ENCODE measurements at places on chromosomes 13 and 19.

- DNase-seq: no peak
Observed at GRCh38 chr13:109276261-109276660, 510.1 kb downstream of the IRS2 start.

- no peak for DNase-seq
Observed at GRCh38 chr19:52679598-52679997, 41.4 kb upstream of the ZNF83 start.

DNA sequence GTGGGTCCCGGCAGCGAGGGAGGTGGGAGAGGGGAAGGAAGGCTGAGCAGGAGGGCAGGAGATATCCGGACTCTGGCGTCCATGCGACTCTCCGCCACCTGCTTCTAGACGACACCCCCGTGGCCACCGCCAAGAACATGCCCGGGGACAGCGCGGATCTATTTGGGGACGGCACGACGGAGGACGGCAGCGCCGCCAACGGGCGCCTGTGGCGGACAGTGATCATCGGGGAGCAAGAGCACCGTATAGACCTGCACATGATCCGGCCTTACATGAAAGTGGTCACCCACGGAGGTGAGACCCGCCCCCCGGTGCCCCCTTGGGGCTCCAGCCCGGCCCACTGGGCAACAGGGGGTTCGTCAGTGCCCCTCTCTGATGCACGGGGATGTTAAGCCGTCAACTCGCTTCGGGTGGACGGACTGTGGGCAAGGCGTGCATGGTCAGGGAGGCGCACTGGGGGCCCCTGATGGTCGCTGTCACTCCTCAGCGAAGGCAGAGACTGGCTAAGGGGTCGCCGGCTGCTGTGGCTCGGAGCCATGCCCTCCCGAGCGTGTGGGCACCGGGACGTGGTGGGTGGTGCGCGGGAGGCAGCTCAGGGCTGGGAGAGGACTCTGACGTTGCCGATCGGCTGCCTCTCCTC, 25.1 kb upstream of the NMRK2 start:
- DNase-seq: no peak

GRCh38 chr19:7897292-7897691, 6.4 kb upstream of the MAP2K7 start:
- DNase-seq: no peak

GRCh38 chr19:5956728-5957127, 21.2 kb downstream of the RANBP3 start:
- DNase-seq: no peak

DNA sequence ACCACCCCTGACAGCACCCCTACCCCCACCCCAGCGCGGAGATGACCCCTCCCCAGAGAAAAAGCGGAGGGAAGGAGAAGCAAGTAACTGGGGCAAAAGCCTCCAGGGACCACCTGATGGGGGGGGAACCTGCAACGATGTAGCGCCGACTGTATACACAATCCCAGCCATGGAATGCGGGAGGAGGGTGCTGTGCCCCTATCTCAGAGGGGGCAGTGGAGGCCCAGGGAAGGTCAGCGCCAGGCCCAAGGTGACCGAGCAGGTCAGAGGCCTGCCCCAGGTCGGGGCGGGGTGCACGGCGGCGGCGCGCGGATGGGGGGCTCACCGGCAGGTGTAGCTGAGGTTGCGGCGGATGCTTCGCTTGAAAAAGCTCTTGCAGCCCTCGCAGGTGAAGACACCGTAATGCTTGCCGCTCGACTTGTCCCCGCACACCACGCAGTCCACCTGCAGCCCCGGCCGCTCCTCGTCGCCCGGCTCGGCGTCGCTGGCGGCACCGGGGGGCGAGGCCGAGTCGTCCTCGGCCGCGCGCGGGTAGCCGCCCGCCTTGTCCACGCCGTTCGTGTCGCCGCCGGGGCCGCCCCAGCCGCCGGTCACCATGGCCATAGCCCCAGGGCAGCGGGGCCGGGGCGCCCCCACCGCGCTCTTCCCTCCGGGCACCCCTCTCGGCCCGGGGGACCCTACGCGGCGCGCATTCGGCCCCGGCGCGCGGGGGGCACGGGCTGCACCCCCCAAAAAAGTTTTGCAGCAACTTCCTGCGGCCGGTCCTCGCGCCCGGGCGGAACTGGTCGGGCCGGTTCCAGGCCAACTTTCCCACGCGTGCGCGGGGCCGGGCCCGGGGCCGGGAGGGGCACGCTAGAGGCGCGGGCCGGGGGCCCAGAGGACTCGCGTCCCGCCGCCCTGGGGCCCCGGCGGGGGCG, 843 bp downstream of the NR2F6 start:
- DNase-seq: no peak

DNA sequence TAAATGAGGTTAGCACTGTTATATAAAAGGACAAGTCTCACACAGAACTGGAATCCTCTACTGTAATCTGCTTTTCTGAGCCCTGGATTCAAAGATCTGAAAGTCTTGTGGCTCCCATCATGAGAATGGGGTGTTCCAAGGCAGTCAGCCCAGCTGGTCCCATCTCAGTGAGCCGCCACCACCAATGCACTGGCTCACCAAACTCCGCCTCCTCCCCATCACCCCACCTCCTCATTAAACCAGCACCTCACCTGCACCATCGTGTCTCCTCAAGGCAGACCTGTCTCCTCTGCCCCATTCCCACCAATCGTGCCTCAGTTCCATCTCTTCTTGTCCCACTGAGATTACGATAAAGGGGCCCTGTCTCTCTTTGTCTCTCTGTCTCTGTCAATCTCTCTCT, 166.7 kb downstream of the USP12 start:
- DNase-seq: no peak

DNA sequence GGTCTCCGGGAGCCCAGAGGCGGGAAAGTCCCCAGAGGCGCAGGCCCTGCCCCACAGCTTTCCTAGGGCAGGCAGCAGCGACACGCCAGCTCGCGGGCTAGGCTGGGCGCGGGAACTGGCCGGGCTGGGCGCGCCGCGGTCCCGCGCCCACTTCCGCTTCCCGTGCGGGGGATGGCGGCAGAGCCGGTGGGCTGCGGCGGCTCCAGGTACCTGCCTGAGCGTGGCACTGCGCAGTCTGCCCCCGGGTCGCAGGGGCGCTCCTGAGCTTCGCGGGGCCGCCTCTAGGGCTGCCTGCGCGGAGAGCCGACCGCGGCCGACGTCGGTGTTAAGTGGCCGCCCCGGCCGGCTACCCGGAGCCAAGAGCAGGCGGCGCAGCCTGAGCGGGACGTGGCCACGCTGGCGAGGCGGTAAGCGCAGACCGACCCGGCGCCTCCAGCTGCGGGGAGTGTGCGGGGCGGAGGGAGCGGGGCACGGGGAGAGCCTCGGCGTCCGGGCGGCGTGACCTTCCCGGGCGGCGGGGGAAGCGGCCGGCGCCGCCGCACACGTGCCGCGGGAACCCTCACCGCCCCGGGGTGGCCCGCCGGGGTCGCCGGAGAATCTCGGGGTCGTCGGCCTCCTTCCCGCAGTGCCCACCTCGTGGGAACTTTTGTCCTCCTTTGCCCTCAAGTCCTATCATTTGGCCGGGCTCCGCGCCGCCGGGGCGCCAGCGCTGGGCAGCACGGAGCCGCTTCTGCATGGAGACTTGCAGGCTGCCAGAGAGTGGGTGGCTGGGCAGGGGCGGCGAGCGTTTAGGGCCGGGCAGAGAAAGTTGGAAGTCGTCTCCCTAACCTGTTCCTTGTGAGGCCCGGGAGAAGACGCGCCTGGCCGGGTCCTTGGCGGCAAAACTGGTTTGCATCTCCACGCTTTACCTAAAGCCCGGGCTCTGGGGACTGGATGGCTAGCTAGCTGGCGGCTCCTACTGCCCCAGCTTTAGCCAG, 31.4 kb upstream of the MPHOSPH8 start:
- peak; percentile 25 for DNase-seq

- no peak for DNase-seq
Observed at GRCh38 chr13:98893371-98893770, 84.5 kb downstream of the DOCK9 start.

DNA sequence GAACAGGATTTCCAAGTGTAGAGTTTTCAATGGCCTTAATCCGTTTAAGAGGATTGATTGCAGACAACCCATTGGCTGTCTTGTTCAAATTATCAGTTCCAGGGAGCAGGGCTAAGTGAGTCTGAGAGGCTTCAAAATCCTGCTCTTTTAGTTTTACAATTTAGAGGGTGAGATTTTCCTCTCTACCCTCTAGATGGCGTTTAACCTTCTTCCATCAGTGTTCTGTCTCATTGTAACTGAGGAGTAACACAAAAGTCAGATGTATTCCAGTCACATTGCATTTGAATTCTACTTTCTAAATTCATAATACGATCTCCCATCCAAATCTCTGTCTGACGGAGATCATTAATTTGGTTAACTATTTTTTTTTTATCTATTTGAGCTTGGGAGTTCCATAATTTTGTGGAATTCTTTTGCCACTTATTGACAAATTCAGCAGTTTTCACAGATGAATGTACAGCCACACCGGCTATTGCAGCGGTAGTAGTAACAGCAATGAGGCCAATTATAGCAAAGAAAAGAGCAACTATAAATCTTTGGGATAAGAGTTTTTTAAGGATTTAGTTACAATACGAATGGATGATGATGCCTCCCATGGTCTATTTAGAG, 7.8 kb upstream of the C19orf84 start:
- peak; percentile 46 for DNase-seq

- DNase-seq: no peak
Observed at GRCh38 chr13:79990048-79990447, 350.9 kb downstream of the SPRY2 start.

DNA sequence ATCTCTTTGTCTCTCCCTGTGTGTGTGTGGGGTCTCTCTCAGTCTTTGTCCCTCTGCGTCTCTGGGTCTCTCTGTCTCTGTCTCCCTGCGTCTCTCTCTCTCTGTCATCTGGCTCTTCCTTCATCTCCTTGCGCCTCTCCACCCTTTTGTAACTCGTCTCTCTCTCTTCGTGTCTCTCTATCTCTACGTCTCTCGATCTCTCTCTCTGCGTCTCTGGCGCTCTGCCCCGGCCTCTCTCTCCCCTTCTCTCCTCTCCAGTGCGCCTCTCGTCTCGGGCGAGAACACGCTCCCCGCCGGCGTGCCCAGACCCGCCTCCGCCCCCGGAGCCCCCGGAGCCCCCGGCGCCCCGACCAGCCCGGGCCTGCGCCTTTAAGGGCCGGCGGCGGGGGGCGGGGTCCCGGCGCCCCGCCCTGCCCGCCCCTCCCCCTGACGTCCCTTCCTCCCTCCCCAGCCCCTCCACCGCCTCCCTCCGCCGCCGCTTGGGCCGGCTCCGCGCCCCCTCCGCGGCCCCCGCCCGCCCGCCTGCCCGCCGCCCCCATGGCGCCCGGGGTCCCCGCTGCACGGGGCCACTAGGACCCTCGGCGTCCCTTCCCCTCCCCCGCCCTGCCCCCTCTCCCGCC, at the start of gene MARK4:
TSS of gene MARK4 (plus strand) at position 440 of the 620 bp plus-strand sequence. CDS start 318 bp downstream, outside the sequence.
- DNase-seq: peak; percentile 68

- peak; percentile 39 for DNase-seq
Observed at GRCh38 chr13:48220981-48221685, 11.9 kb upstream of the ITM2B start.

- DNase-seq: no peak
Observed at GRCh38 chr19:11345122-11345803, 805 bp downstream of the TMEM205 start.

- DNase-seq: no peak
Observed at GRCh38 chr13:105445796-105446195, 1089.7 kb downstream of the EFNB2 start.

DNA sequence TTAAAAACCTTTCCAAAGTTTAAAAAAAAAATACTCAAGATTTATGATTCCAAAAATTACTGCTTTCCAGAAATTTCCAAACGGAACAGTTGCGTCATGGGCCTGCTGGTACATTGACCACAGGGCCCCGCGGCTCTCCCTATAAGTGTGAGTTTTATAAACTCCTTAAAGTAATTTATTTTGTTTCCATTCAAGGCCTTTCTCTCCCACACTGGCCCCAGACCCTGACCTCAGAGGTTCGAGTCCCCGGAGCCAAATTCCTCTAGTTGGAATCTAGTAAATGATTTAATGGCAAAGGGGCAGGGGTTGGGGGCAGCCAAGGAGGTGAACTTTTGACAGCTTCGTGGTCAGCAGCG, 97.5 kb downstream of the INSR start:
- DNase-seq: no peak

DNA sequence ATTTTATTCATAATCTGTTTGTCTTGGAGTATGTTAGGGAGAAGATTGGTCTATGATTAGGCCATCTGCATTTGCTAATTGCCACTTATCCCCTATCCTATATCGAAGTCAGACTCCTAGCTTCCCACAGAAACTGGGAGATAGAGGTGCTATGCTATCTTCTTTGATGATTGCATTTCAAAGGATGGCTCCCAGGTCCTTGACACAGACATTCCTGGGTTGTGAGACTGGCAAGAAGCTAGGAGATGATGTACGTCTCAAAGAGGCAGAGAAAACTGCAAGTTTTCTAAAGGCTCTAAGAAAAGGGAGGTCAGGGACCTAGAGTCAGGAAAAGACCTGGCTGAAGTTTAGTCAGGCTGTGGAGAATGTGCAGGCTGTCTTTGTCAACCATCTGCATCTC, 1251.9 kb downstream of the PCDH17 start:
- DNase-seq: no peak

DNA sequence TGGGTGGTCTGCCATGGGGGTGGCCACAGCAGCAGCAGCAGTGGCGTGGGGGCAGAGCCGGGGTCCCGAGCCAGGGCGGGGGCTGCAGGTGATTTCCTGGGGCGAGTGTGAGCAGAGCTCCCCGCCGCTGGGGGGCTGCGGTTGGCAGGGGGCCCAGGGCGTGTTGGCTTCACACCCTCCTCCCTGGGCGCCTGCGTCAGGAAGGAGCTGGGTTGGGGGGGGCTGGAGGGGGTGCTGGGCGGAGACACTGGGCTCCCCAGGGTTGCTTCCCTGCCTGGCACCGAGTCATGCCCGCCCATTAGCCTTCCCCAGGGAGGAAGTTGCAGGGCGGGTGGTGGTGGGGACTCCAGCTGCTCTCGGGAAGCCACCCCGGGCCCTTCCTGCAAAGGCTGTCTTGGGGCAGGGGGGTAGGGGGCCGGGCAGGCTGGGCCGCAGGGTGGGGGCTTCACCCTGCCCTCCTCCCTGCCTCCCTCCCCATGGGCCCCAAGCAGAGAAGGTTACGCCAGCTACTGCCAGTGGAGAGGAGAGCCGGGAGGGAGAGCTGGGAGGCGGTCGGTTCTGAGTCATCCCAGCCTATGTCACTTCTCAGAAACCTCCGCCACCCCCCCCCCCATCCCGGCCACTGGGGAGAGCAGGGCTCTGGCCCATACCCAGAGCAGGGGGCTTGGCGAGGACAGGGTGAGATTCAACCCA, 4.6 kb downstream of the MIDN start:
- DNase-seq: peak; percentile 86

GRCh38 chr13:84844473-84844872, 954.7 kb downstream of the SLITRK6 start:
- DNase-seq: no peak

- no peak for DNase-seq
Observed at GRCh38 chr13:58406545-58406944, 775.0 kb downstream of the PCDH17 start.

DNA sequence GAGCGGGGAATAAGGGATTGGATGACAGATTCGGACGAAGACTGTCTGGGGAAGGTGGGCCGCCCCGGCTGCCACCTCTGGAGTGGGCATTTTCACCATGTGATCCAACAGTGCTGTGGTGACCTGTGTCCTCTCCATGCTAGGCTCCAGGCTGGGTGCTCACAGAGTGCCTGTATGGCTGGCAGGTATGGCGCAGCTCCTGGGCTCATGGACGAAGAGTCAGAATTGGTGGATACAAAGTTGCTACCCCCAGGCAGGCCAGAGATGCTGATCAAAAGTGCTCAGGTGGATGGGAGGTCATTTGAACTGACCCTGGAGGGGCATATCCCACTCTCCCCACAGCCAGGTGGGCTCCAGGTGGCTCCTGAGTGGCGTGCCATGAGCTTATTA, 111.3 kb upstream of the UQCRFS1 start:
- no peak for DNase-seq

GRCh38 chr19:46860846-46861690, at the start of gene ARHGAP35:
ARHGAP35 (plus strand) TSS chr19:46860997; CDS start chr19:46918676, 57,679 bp downstream.
- peak; percentile 88 for DNase-seq

- DNase-seq: no peak
Observed at GRCh38 chr13:44932850-44933251, 56.4 kb downstream of the NUFIP1 start.

Data from CD4-positive, alpha-beta T cell treated with Interleukin-10 for 1 hour (primary cell).